ENCODE measurements at places on chromosomes 4 and X.

DNA sequence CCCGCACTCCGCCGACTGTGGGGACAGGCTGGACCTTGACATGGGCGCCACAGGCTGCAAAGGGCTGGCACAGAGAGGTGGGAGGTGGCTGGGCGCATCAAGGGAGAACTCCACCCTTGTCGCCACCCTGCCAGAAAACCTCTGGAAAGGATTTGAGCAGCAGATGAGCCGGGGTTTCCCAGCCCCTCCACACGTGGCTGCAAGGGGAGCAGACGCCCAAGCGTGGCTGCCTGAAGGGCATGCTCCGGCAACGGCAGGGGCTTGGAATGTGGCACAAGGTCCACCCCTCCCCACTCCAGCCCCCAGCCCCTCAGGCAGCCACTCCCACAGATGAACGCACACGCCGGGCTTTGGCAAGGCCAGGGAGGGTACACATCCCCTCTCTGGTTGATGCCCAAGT lies 4.6 kb downstream of the BGN start:
- DNase-seq: no peak

DNA sequence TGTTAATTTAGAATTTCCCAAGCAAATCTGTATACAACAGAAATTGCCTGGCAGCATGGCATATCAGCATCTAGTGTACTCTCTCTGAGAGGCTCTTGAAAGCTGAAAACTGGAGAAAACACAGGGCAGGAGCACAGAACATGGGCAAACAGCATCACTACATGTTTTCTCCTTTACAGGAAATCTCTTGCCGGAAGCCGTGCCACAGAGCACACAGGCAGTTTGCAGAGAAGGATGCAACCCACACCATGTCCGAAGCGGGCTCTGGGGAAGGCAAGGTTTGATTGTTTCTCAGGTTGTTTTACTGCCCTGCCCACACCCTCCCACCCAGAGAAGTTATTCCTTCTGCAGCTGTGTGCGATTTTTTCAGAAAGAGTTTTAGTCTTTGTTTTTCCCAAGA lies 41.1 kb upstream of the FAM9C start:
- DNase-seq: no peak

- no peak for DNase-seq
Observed at GRCh38 chr4:25881193-25881592, 18.4 kb upstream of the SEL1L3 start.

GRCh38 chrX:152806035-152806434 lies 24.5 kb downstream of the CETN2 start:
- no peak for DNase-seq

- DNase-seq: no peak
Observed at GRCh38 chr4:98510340-98510739, 148.1 kb downstream of the TSPAN5 start.

- no peak for DNase-seq
Observed at GRCh38 chr4:150540959-150541360, 41.0 kb upstream of the MAB21L2 start.

GRCh38 chr4:152419809-152420208 lies 116.1 kb downstream of the FBXW7 start:
- no peak for DNase-seq

GRCh38 chrX:41014776-41015360 lies 70.4 kb upstream of the USP9X start:
- no peak for DNase-seq

GRCh38 chr4:172654457-172654856 lies 514.2 kb upstream of the GALNT7 start:
- DNase-seq: no peak

All from pancreas (tissue), 10 donors.